ENCODE measurements at places on chromosomes 11 and 22.

DNA sequence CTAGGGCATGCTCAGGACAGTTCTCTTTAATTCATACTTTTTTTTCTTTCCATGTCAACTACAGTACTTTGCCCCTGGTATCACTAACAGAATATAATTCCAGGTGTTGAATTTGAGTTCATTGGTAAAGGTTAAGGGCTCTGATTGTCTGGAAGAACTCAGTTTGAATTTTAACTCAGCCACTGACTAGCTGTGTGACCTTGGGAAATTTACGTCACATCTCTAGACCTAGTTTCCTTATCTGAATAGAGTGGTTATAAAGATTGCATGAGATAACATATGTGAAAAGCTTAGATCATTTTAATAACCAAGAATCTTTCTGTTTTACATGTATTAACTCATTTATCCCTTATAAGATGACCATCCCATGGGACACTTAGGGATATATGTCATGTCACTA lies 15.8 kb upstream of the ZC3H12C start:
- DNase-seq = no peak

DNA sequence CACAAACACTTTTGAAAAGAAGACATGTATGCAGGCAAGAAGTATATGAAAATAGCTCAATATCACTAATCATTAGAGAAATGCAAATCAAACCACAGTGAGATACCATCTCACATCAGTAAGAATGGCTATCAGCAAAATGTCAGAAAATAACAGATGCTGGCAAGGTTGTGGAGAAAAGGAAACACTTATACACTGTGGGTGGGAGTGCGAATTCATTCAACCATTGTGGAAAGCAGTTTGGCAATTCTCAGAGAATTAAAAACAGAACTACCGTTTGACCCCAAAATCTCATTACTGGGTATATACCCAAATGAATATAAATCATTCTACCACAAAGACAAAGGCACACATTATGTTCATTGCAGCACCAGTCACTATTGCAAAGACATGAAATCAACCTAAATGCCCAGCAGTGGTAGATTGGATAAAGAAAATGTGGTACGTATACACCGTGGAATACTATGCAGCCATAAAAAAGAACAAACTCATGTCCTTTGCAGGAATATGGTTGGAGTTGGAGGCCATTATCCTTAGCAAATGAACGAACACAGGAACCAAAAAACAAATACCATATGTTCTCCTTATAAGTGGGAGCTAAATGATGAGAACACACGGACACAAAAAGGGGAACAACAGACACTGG lies 18.5 kb downstream of the MMP13 start:
- DNase-seq = no peak

DNA sequence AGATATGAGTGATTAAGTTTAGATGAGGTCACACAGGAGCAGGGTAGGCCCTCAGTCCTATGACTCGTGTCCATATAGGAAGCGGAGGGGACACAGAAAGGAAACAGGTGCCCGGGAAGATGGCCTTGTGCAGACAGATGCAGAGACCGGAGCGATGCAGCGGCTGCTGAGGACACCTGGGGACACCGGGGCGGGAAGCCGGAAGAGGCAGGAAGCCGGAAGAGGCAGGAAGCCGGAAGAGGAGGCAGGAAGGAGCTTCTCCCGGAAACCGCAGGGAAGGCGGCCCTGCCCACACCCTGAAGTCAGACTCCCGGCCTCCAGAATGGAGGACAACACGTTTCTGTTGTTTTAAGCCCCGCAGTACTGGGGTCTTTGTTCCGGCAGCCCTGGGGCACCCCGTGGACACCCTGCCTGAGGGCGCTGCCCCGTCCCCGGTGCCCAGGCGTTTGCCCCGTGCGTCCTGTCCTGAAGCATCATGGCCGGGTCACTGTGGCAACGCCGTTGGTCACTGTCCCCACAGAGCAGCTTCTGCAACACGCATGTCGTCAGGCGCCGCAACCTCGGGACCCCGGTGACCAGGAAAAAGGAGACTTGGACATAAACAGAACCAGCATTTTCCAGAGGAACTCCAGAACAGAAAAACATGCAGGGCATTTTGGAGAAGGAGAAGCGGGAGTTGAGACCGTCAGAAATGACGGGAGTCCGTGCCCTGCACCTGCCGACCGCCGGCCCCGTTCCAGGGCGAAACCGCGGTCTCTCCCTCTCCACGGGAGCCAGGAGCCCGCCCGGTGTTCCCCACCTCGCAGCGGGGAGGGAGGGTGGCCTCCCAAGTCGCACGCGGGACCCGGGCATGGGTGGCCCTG lies 103.4 kb downstream of the BRD1 start:
- DNase-seq = no peak

DNA sequence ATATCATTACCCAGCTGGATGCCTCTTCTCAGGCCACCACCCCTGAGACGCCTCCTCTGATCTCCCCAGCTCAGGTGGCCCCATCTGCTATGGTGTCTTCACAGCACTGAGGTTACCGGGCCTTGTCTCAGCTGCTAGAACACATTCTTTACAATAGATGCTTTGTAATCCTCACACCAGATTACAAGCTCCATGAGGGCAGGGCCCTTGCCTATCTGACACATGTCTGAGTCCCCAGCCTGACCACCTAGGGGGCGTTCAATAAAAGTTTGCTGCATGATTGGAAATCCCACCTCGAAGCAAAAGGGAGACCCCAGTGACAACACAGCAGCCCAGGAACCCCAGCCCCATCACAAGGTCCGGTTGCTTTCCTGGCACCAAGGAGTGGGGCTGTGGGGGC lies 2.0 kb downstream of the MACROD1 start:
- DNase-seq = no peak

GRCh38 chr11:58963551-58964104 lies 24.3 kb downstream of the GLYATL1 start:
- DNase-seq = no peak

DNA sequence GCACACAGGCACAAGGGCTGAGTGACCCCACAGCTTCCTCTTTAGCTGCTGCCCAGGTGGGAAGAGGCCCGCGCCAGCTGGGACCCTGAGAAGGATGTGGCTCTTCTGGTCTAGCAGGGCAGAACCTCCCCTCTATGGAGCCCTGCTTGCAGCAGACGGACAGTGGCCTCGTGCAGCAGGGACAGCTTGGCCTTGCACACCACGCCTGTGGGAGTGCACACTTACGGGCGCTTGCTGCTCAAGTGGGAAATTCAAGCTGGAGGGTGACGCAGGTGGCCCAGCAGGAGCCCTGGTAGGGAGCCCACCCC lies 971.4 kb downstream of the BRD1 start:
- no peak for DNase-seq

DNA sequence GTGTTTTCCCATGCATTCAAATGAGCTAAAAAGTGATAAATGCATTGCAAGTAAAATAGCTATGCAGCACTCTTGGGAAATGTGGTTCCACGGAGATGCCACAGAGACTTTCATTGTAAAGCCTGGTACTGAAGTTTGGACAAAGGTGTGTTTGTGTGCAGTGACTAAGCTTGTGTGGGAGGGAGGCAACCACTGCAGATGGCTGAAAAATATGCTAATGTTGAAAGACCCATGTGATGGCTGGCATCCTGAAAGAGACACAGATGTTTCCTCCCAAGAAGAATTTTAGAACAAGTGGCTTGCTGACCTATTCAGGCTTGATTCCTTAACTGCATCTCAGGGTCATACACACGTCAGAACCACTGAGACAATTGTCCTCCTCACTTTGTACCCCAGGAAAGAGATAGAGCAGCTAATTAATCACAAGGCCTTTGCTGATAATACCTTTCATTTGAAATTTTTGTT lies 73.8 kb downstream of the FAM76B start:
- no peak for DNase-seq

DNA sequence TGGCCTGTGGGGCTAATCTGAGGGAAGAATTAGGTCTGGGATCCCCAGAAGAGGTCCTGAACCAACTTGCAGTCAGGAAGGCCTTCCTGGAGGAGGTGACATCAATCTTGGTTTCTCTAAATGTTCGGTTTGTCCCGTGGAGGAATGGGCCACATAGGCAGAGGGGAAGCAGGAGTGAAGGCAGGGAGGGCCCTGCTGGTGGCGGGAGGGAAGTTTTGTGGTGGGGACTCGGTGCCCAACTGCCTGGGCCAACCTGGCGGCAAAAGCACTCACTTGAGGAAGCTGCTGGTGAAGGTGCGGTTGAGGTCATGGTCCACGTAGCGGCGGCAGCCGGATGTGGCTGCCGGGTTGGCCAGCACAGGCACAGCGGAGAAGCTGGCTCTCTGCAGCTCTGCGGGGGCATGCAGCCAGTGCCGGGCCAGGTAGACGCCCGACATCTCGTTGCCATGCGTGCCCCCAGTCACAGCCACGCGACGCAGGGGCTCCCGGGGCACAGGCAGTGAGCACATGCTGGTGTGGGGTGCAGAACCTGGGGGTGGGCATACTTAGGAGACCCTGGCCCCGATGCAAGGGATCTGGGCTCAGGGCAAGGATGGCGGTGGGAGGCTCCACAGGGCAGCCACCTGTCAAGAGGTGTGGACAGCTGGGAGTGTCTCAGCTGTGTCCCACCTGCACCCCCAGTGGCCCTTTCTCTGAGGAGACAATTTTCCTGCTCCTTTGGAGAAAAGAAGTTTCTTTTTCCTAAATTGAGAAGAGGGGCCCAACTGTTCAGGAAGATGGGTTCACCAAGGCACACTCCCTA lies 3.8 kb downstream of the ACY3 start:
- no peak for DNase-seq

DNA sequence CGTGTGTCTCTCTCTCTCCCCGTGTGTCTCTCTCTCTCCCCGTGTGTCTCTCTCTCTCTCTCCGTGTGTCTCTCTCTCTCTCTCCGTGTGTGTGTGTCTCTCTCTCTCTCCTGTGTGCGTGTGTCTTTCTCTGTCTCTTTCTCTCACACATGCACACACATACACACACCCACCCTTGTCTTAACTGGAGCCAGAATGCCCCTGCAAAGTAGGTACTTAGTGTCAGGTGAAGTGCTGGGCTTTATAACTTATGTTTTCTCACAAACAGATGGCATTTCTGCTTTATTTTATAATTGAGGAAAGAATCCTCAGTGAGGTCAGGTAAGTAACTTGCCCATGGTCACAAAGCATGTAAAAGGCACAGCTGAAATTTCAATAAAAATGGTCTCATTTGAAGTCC lies 106.0 kb downstream of the CSNK2A3 start:
- no peak for DNase-seq

DNA sequence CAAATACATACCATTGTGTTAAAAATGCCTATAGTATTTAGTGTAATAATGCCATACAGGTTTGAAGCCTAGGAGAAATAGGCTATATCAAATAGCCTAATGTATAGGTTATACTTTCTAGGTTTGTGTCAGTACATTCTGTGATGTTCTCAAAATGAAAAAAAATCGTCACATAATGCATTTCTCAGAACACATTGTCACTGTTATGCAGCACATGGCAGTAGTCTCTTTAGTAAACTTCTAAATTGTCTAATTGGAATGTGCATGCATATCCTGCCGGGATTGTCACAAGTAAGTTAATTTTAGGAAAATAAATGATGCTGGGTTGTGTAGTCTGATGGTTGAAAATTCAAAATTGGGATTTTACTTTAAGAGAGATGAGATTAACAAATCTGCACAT lies 920.1 kb upstream of the CNTN5 start:
- DNase-seq = no peak

- peak; percentile 20 for DNase-seq
Measured at GRCh38 chr11:61294717-61295595, at the start of gene VWCE. TSS of gene VWCE (minus strand) at chr11:61295316. CDS start at chr11:61295037, 279 bp downstream.

GRCh38 chr11:2526808-2527381 lies 82.1 kb downstream of the KCNQ1 start:
- no peak for DNase-seq

- DNase-seq = no peak
Measured at GRCh38 chr11:23041001-23041503, 180.8 kb upstream of the CCDC179 start.

- DNase-seq = no peak
Measured at GRCh38 chr11:117992136-117992535, 5.9 kb downstream of the IL10RA start.

GRCh38 chr11:9758637-9759518 lies 95.0 kb downstream of the SWAP70 start:
- peak; percentile 16 for DNase-seq

DNA sequence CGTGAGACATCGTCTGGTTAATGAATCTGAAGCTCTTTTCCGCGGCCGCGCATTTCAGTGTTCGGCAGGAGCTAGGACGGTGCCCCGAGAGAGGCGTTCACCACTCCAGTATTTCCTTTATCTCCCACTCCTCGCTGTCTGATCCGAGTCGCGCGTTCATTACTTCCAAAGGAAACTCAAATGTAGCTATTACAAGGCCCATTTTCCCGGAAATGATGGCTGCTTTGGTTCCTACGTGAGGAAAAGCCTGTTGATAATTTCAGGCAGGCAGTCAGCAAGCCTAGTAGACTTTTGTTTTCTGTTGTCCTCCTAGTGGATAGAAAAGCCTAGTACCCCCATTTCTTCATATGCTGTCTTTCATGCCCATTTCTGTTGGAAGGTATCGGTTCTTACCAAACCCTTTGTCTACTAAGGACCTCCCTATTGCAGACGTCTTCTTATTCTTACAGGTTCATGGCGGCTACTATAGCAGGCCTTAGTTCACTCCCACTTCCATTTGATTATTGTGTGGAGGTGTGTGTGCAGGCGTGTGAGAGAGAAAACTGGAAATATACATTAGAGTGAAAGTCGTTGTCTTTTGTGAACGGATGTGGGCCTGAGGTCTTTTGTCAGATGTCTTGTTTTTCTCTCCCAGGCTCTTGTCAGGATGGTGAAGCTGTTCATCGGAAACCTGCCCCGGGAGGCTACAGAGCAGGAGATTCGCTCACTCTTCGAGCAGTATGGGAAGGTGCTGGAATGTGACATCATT lies 737 bp downstream of the RBM4 start:
- DNase-seq = no peak

- DNase-seq = no peak
Measured at GRCh38 chr11:68673991-68674390, 10.4 kb upstream of the GAL start.

DNA sequence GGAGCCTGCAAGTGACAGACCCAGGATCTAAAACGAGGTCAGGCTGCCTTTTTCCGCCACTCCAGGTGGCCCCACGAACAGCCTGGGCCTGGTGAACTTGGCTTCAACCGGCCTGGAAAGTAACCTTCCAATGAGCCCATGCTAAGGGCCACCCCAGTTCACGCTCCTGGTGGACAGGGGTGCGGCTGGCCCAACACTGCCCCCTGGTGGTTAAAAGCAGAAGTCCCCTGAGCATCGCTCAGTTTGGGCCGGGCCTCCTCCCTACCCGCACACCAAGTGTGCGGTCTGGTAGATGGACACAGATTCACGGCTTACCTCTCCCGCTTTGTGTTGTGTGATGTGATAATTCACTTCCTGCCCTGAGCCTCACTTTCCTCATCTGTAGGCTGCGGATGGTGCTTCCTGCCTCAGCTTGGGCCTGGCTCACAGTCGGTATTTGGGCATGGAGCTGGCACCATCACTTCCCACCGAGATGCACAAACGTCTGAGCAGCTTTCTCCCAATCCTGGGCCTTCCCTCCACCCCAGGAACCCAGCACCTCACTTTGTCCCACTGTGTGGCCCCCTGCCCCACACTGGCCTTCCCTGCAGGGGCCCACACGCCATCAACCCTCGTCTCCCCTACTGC lies 13.7 kb upstream of the SEC14L3 start:
- DNase-seq = peak; percentile 66

Measured in activated T-helper 1 cell treated with anti-CD3 and anti-CD28 coated beads, Interleukin-2, amount 50 U/mL, for 16 hours (primary cell).